Hematopoietic multipotent progenitor cell treated with erythropoietin and hydrocortisone succinate and interleukin-3 and kit ligand, for 8 days (in vitro differentiated cells): ENCODE measurements at places on chromosomes 7 and 10.

GRCh38 chr7:26379711-26380110 is 88.0 kb downstream of the SNX10 start:
- DNase-seq, result no peak

GRCh38 chr10:131876017-131876416 is 24.8 kb upstream of the PPP2R2D start:
- no peak for DNase-seq

- DNase-seq, result peak; percentile 44
These were observed 104.4 kb upstream of the LRRC4 start for GRCh38 chr7:128135515-128136214.

GRCh38 chr7:4138866-4139265 is 543.2 kb upstream of the FOXK1 start:
- no peak for DNase-seq

DNA sequence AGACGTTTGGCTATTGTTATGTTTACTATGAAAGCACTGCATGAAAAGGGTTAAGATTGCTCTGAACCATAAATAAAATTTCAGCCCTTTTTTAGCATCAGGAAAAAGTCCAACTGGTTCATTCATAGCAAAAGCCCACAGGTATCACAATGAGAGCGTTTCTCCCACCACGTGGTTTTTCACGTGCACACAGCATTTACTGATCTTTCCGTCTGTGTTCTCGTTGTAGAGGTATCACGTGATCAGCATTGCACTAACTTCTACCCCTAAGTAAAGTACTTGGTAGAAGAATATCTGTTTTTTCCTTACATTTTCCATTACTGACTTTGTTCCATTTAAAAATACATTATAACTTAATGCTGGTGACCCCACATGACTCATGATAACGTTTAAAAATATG is 17.8 kb upstream of the CCDC3 start:
- DNase-seq, result no peak

DNA sequence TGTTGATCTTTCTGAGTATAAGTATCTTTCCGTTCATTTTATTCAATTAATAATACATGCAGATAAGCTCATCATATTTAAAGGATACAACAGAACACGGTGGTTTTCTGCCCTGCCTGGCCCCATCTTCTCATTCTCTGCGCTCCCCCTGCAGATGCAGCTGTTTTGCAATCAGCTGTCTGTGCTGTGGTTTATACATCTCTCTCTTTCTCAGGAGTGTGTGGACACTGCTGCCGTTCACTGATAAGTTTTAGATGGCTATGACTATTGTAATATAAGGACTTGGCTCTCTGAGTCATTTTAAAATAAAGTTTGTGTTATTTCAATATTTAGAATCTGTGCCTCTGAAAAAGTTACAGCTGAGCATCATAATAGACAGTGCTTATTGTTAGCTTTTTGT is 54.5 kb downstream of the CUL1 start:
- DNase-seq, result peak; percentile 67

GRCh38 chr10:28279878-28280277 is 23.0 kb downstream of the MPP7 start:
- DNase-seq, result no peak

DNA sequence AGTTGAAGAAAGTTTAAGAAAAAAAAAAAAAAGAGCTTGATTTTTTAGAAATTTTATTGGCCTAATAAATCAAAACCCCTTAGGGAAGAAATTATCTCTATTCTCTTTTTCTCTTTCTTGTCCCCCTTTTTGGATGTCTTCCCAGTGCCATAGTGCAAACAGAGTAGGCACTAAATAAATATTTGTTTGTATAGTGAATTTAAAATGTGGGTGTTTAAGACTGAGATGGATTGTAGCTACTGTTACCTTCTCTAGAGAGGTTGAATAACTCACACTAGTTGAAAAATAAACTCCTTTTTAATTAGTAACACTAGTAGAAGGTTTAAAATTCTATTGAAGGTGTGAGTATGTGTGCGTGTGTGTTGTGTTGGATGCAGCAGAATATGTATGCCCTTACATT is 783.8 kb downstream of the NXPH1 start:
- DNase-seq, result no peak

GRCh38 chr7:149490083-149490760 is 7.4 kb downstream of the ZNF746 start:
- DNase-seq, result no peak

- DNase-seq, result no peak
These were observed 57.5 kb downstream of the PWWP2B start for GRCh38 chr10:132454296-132455198.

- DNase-seq, result no peak
These were observed 33.1 kb downstream of the PPIF start for GRCh38 chr10:79380125-79380945.

DNA sequence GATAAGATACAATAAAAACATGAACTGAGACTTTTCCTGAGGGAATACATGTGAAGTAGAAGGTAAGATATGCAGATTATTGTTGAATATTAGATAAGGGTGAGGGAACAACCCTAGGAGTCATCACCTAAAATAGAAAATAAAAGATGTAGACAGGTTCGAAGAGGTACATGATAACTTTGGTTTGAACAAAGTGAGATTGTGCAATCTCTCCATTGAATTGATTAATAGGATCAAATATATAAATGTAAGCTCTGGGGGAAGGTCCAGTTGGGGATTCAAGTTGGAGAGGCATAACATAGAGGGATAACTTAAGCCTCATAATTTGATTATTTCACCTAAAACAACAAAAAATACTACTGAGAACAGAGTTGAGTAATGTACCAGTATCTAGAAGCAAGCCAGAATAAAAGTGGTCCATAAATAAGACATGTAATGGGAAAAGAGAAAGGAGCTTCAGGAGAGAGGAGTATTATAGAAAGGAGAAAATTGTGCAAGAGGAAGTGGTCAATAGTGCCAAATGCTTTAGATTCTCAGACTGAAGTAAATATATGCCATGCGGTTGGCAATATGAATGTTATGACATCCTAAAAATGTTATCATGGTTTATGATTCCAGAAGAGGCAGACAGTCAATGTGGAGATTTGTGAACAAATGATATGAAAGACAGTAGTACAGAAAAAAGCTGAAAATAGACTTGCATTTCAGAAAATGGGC is 282.3 kb upstream of the CHRM2 start:
- DNase-seq, result no peak

- DNase-seq, result no peak
These were observed at the start of gene SLC26A4 for GRCh38 chr7:107660381-107661080. Gene SLC26A4 (plus strand): TSS chr7:107660828. CDS start chr7:107661642, 814 bp downstream.

DNA sequence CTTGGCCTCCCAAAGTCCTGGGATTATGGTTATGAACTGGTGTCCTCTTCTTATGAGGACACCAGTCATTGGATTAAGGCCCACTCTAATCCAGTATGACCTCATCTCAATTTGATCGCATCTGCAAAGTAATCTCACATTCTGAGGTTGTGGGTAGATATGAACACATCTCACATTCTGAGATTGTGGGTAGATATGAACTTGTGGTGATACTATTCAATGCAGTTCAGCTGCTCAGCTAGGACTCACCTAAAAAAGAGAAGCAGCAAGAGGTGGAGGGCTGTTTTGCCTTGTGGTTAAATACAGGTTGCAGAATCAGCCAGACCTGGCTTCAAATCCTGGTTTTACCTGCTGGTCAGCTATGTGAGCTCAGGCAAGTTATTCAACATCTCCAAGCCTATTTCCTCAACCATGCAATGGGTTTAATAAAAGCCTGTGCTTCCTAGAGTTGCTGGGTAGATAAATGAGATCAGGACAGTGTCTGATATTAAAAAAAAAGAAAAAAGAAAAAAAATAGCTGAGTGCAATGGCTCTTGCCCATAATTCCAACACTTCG is 8.5 kb upstream of the BAG3 start:
- DNase-seq, result no peak

DNA sequence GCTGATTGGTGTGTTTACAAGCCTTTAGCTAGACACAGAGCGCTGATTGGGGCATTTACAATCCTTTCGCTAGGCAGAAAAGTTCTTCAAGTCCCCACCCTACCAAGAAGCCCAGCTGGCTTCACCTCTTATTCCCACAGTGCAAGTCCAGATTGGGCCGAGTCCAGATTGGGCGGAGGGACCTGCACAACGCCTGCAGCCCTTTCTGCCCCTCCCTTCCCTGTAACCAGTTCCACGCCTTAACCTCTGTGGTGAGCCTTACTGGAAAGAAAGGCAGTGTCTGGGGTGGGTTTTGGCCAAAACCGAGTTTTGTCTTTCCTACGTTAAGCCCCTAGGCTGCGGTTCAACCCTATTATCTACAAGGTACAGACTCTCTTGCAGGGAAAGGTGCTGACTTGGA is 268.7 kb downstream of the ZEB1 start:
- DNase-seq, result no peak

GRCh38 chr7:21172800-21173199 is 255.1 kb upstream of the SP4 start:
- no peak for DNase-seq

DNA sequence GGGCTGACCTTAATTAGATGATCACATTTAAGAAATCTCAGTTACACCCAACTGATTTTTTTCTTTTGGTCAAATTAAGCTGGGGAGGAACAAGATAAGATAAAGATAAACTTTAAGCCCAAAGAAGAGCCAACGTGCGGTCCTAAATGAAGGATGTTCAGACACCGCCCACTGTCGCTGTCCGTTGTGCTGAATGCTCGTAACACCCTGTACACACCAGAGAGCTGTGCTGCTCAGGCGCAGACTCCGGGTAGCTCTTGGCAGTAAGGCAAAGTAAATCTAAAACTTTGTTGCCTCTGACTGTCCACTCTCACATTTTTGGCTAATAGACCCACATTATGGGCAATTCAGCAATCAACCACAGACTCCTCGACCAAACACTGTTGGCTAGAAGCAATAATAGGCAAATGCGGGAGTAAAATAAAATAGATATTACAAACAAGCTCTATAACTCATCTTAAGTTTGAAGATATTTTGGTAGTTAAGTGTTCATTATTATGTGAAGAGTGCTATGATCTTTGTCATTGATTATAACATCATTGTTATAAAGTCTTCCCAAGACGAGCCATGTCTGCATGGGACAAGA is 57.1 kb downstream of the PLPP4 start:
- peak; percentile 40 for DNase-seq

DNA sequence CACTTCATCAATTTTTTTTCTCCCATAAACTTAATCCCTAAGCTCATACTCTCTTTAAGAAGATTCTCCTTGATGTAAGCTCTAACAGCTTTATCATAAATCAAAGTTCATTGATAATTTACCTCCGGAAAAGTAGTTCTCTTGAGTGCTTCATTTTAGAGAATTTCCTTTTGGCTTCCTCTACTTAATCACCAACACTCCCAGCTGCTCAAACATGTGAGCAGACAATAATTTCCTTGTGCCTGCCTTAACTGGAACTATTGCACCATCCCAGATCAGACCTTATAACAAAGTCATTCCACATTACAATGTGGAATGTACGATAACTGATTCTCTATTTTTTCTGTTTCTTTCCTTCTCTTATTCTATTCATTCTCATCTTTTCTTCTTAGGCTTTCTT is 5.9 kb downstream of the FEZF1 start:
- DNase-seq, result no peak
